ENCODE measurements at places on chromosomes 6 and 20. TPM values are rescaled to one million over a fixed set of nuclear protein-coding genes. Genes with fewer than 3 reads are reported as not detected.

Gene FABP7
- not detected for polyA plus RNA-seq

Gene HLA-DMB
- polyA plus RNA-seq = 0.19 TPM

Gene MOCS1
- polyA plus RNA-seq = 5.5 TPM

Gene KIF25
- not detected for polyA plus RNA-seq

- H3K4me3 ChIP-seq = no peak overlapping the region
- H3K27ac ChIP-seq = no peak overlapping the region
- no peak for DNase-seq
- no peaks in the 10 kb centered on the region for H3K4me1 ChIP-seq
- no peaks in the 10 kb centered on the region for H3K36me3 ChIP-seq
Measured at GRCh38 chr6:11304946-11305345, 72.5 kb upstream of the NEDD9 start.

- H3K27ac ChIP-seq = no peak overlapping the region
- H3K4me1 ChIP-seq = no peaks in the 10 kb centered on the region
- H3K36me3 ChIP-seq = no peaks in the 10 kb centered on the region
- DNase-seq = peak; percentile 60
- no peak overlapping the region for H3K4me3 ChIP-seq
- no peaks in the 10 kb centered on the region for H3K27me3 ChIP-seq
Measured at GRCh38 chr6:148689168-148689567, 57.7 kb upstream of the UST start.

- H3K4me3 ChIP-seq = no peak overlapping the region
- H3K36me3 ChIP-seq = no peaks in the 10 kb centered on the region
- no peak overlapping the region for H3K27ac ChIP-seq
- H3K4me1 ChIP-seq = no peaks in the 10 kb centered on the region
Measured at GRCh38 chr6:89360415-89360999, 8.0 kb upstream of the UBE2J1 start.

GRCh38 chr20:53389516-53390300 lies 203.9 kb downstream of the ZNF217 start:
- H3K27ac ChIP-seq = no peak overlapping the region
- no peaks in the 10 kb centered on the region for H3K4me1 ChIP-seq
- H3K27me3 ChIP-seq = no peaks in the 10 kb centered on the region
- DNase-seq = no peak

Data from IMR-90 (cell line).